Caki2 (cell line): ENCODE measurements at places on chromosomes 13 and 19.

- no peak for DNase-seq
Measured at GRCh38 chr19:10003271-10003670, 7.0 kb downstream of the COL5A3 start.

GRCh38 chr13:77894743-77895142 is 23.9 kb downstream of the EDNRB start:
- DNase-seq, result no peak

GRCh38 chr19:31126236-31126635 is 223.0 kb downstream of the TSHZ3 start:
- no peak for DNase-seq

- no peak for DNase-seq
Measured at GRCh38 chr19:17264641-17264979, at the start of gene USHBP1. TSS of gene USHBP1 (minus strand) at chr19:17264745. CDS start at chr19:17264299, 446 bp downstream.

DNA sequence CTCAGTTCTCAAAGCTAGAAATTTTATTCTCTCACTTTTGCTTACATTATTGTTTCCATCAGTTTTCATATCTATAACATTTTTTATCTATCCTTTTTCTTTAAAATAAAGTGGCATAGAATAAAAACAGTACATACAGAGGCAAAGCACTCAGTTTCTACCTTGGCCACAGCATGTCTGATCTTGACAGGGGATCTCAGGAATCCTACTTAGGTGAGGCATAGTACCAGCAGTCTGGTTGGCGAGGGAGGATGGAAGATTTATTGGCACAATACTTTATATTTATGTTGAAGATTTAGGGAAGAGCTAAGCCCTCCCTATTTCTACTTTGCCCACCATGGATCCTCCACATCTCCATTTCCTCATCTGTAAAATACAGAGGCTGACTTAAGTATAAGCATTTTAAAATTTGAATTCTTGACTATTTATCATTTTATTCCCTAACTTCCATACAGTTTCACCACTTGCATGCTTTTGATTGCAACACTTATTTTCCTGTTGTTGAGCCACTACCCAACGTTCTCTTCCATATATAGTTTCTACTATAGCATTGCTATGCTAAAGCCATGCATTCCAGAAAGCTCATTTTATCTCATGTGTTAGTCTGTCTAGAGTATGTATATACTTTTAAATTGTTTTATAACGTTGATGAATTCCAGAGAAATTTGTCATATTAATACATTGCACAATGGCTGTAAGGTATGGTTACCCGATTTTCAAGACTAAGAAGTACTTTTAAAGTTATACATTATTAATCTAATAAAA is 506.7 kb downstream of the KCTD12 start:
- DNase-seq, result no peak

DNA sequence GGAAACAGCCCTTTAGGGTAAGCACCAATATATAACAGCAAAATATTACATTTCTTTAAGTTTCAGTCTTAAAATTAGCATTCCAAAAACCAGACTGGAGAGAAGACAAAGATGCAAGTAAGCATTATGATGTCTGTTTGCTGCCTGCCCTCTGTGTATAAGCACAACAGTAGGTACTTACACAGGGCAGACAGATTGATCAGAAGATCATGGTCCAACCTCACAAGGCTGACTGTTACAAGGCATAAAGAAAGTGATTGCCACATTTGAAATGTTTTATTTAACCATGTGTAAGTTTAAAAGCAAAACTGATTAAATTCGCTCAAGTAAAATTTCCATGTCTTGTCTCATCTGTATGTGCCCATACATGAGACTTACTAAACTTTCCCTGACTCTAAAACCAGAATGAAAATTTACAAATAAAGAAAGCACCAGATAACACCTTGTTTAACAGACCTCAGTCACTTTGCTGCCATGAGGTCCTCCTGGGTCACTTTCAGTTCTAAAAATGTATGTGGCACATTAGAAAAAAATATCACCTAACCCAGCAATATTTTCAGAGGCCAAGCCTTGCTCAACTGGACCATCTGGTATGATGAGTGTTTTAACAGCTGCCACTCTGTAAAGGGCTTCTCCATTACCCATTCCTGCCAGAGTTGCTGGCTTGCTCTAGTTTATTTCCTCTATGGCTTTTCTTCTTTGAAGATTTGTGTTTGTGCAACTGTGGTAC is 297.0 kb downstream of the RBM26 start:
- DNase-seq, result no peak

- DNase-seq, result no peak
Measured at GRCh38 chr13:94656176-94656575, 54.5 kb downstream of the GPR180 start.

- DNase-seq, result peak; percentile 96
Measured at GRCh38 chr19:37977992-37978391, 71.0 kb downstream of the SIPA1L3 start.

- DNase-seq, result no peak
Measured at GRCh38 chr19:9956956-9957355, 20.6 kb upstream of the OLFM2 start.

GRCh38 chr19:33147538-33147937 is 15.6 kb downstream of the WDR88 start:
- DNase-seq, result no peak

GRCh38 chr13:79245937-79246577 is 160.0 kb downstream of the RBM26 start:
- no peak for DNase-seq

DNA sequence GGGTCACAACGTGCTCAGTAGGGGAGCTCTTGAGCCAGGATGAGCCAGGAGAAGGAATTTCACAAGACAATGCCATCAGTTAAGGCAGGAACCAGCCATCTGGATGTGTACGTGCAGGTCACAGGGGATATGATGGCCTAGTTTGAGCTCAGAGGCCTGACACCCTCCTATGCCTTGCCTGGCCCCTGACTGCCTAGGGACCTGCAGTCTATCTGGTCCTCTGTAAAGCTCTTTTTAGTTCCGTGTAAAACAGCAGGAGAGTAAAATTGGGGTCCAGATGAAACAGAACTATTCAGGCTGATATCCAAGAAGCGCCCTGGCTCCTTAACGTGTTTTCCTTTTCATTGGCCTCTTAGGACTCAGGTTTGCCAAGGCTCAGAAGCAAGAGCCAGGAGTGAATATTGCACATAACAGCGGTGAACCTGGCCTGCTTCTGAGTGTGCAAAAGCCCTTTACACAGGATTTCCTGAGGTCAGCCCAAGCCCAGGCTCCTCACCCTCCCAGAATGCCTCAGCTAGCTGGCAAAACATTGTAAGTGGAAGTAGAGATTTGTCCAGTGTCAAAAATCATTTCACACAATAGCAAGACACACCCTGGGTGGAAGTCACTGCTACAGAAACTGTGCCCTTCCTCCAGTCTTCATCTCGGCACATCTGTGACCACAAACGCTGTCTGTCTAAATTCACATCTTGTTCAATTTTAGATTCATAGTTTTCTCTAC is 777.2 kb downstream of the UQCRFS1 start:
- no peak for DNase-seq

GRCh38 chr13:31198519-31198918 is 1.3 kb upstream of the B3GLCT start:
- no peak for DNase-seq
